NCI-H1930 (cell line): ENCODE measurements at places on chromosomes 2 and 18.

GRCh38 chr2:86430368-86430767, 10.8 kb upstream of the KDM3A start:
- no peak for DNase-seq

- DNase-seq: no peak
Measured at GRCh38 chr2:84796798-84797197, 84.1 kb downstream of the TRABD2A start.

GRCh38 chr2:129490641-129491040, 488.8 kb upstream of the RAB6C start:
- no peak for DNase-seq

GRCh38 chr18:9428301-9428706, 47.0 kb upstream of the RALBP1 start:
- no peak for DNase-seq

- DNase-seq: no peak
Measured at GRCh38 chr2:123916051-123916450, 109.0 kb upstream of the CNTNAP5 start.

GRCh38 chr18:55013685-55014084, 54.4 kb upstream of the CCDC68 start:
- DNase-seq: no peak

GRCh38 chr18:56947236-56947635, 199.7 kb upstream of the BOD1L2 start:
- DNase-seq: no peak

DNA sequence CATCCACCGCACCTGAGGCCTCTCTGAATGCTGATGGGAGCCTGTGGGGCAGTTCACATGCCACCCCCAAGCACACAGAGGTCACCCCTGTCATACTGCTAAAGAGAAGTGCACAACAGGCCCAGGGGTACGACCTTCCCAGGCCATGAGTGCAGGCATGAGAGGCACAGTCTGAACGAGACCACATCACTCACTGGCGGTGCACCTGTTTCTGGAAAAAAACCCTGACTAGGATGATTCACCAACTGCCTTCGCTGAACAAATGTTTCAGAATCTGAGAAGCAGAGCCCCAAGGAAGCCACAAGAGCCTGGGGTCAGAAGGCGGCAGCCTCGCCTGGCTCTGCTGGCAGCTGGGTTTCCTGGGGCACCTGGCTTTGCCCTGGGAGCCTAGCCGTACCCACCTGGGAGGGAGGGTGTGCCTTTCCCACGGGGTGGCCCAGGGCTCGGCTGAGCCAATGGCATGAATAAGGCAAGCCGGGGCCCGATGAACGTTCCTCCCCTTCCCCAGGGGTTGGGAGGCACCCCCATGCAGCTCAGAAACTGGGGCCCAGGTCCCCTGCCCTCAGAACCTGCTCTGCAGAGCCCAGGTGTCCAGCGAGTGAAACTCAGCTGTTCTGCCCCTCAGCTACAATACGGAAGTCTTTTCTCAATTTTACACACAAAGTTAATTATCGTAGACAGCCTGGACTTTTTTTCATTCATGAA, 73.8 kb downstream of the HDAC4 start:
- DNase-seq: no peak
